ENCODE measurements at places on chromosomes 16 and 17.

GRCh38 chr17:75553295-75554110 is 28.0 kb downstream of the LLGL2 start:
- DNase-seq, result no peak

DNA sequence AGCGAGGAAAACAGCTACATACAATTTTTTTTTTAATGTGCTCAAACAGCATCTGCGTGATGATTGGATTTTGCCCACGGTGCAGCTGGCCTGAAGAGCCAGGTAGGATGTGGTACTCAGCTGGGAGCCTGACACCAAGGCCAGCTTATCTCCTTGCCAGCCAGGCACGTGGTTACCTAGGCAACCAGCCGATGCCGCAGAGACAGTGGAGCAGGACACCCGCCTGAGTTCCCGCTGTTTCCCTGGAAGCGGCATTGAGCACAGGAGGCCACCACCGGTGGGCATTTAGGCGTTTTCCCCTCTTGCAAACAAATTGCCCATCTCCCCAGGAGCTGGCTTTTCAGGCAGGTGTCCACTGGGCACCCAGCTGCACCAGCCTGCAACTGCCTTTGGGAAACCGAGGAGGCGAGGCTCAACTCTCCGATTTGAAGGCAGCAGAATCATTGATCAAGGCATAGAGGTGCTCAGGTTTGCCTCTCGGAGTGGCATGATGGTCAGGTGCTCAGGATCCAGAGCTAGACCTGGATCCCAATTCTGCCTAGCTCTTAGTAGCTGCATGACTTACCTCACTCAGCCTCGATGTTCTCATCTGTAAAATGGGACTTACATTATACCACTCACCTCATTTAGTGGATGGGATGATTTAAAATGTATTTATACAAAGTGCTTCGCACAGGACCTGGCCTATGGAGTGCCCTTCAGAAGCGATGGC is 137.5 kb upstream of the PLCG2 start:
- DNase-seq, result no peak

DNA sequence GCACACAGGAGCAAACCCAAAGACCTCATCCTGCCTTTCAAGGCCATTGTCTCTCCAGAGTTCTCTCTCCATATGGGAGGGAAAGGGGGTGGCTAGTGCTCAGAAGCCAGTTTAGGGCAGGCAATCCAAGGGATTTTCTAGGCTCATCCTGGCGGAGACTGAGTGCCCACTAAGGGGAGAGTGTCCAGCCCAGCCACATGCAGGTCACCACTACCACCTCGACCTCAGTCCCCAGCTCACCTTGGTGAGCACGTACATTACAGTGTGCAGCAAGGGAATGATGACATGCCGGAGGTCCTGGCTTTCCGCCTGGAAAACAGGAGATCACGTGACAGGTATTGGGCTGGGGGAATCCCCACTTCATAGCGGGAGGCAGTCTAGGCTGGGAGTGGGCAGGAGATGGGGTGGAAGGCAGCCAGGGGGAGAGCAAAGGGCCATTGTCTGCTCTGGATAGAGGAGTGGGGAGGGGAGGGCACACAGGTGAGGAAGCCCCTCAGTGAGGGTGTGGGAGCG is 29.9 kb downstream of the PIK3R6 start:
- peak; percentile 1 for DNase-seq

DNA sequence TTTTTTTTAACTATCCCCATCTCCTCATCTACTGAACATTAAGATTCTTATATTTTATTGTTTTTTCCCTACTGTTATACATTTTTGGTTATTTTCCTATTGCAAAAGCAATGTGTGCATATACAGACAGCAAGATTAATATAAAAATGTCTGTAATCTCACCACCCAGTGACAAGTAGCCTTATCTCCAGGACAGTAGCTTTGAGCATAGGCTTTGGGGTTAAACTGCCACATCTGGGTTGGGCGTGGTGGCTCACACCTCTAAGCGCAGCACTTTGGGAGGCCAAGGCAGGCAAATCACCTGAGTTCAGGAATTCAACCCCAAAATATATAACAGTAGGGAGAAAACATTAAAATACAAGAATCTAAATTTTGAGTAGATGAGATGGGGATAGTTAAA is 27.4 kb upstream of the SSTR2 start:
- no peak for DNase-seq

- DNase-seq, result no peak
Observed at GRCh38 chr17:71978435-71978834, 142.4 kb upstream of the SOX9 start.

- DNase-seq, result no peak
Observed at GRCh38 chr16:84813141-84813934, 6.4 kb upstream of the CRISPLD2 start.

GRCh38 chr16:26070302-26071100 is 378.7 kb downstream of the HS3ST4 start:
- no peak for DNase-seq

- no peak for DNase-seq
Observed at GRCh38 chr16:85064186-85064585, 36.6 kb downstream of the KIAA0513 start.
